ENCODE measurements at places on chromosomes 2 and 18. TPM values are rescaled to one million over a fixed set of nuclear protein-coding genes. Genes with fewer than 3 reads are reported as not detected.

The TMEM200C gene
- not detected for total RNA-seq

The C2orf15 gene
- total RNA-seq: 5.1 TPM

The TLX2 gene
- total RNA-seq: not detected

The TGFBRAP1 gene
- total RNA-seq: 18.2 TPM

The RSAD2 gene
- total RNA-seq: 9.2 TPM

GRCh38 chr2:207819021-207819797, 49.5 kb upstream of the FZD5 start:
- no peak overlapping the region for H3K4me3 ChIP-seq
- no peaks in the 10 kb centered on the region for H3K27me3 ChIP-seq
- no peak for DNase-seq
- H3K27ac ChIP-seq: peak overlapping the region; percentile 77
- peaks cover 18% of the 10 kb centered on the region for H3K4me1 ChIP-seq
- H3K36me3 ChIP-seq: no peaks in the 10 kb centered on the region

DNA sequence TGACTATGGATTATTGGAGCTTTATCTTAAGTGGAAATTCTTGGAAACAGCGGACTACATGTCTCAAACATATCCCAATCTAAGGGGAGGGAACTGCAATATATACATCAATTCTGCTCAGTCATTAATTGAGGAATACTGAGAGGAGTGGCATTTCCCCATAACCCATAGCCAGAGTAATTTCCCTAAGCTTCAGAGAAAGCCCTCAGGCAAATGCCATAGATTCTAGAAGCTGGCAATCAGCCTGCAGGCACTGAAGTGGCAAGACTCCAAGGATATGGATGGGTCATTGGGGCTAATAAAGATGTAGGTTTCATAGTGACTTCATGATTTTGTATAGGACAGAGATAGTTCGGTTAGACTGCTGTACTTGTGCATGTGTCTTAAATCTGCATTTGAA, 1960.5 kb upstream of the PIK3C3 start:
- H3K36me3 ChIP-seq: no peaks in the 10 kb centered on the region
- DNase-seq: no peak
- no peak overlapping the region for H3K27ac ChIP-seq
- no peaks in the 10 kb centered on the region for H3K27me3 ChIP-seq
- H3K4me1 ChIP-seq: no peaks in the 10 kb centered on the region
- no peak overlapping the region for H3K4me3 ChIP-seq

GRCh38 chr18:4060427-4061281, 394.5 kb downstream of the DLGAP1 start:
- no peak overlapping the region for H3K4me3 ChIP-seq
- no peaks in the 10 kb centered on the region for H3K36me3 ChIP-seq
- no peaks in the 10 kb centered on the region for H3K4me1 ChIP-seq
- no peak overlapping the region for H3K27ac ChIP-seq
- H3K27me3 ChIP-seq: no peaks in the 10 kb centered on the region
- DNase-seq: no peak

DNA sequence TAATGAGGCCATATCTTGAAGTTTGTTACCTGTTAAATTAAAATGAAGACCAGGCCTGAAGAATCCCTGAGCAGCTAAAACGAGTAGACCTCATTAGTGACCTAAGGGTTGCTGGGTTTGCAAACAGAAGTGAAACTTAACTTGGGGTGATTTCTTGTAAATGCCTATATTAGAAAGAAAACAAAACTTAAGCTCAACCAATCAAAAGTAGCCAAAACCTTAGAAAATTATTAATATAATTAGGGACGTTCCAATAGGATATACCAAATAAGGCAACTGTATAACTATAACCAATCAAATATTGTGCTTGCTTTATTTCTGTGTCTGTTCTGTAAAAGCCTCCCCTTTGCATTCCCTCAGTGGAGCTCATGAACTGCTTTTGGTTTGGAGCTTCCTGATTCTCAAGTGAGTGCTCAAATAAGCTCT, 137.9 kb upstream of the VRK2 start:
- no peaks in the 10 kb centered on the region for H3K27me3 ChIP-seq
- H3K36me3 ChIP-seq: no peaks in the 10 kb centered on the region
- DNase-seq: no peak
- peaks cover 5% of the 10 kb centered on the region for H3K4me1 ChIP-seq
- no peak overlapping the region for H3K4me3 ChIP-seq

- H3K36me3 ChIP-seq: peaks cover 10% of the 10 kb centered on the region
- H3K4me1 ChIP-seq: peaks cover 25% of the 10 kb centered on the region
- DNase-seq: peak; percentile 75
- peak overlapping the region; percentile 89 for H3K4me3 ChIP-seq
Measured at GRCh38 chr18:11909591-11910026, 1.5 kb upstream of the MPPE1 start.

- H3K4me1 ChIP-seq: peaks cover 7% of the 10 kb centered on the region
- H3K27me3 ChIP-seq: no peaks in the 10 kb centered on the region
- DNase-seq: no peak
- no peaks in the 10 kb centered on the region for H3K36me3 ChIP-seq
Measured at GRCh38 chr18:616380-616995, 19.7 kb downstream of the CLUL1 start.

DNA sequence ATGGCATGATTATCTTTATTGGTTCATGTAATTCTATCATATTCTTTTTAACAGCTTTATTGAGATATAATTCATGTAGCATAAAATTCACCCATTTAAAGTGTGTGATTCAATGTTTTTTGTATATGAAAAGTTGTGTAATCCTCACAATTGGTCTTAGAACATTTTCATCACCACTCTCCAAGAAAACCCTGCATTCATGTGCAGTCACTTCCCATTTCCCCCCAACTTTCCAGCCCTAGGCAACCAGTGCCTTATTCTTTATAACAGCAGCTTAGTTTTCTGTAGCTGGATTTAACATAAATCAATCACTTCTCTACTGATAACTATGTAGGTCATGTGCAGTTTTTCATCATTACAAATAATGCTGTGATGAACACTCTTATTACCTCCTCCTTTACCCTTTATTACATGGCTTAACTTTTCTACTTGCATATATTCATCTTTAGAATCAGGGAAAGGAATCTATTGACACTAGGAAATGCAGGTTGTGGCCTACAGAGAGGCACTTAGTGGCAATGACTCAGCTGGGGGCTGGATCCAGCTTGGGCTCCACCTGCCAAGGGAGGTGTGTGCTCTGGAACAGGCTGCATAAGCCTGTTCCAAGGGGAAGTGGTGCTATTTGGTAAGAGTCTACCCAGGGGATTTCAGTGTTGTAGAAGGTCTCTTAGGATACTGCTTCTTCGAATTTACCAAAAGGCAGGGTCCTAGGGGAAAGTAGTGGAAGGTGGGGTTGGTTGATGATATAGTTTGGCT, 89.1 kb downstream of the ETAA1 start:
- H3K27ac ChIP-seq: no peak overlapping the region
- no peak overlapping the region for H3K4me3 ChIP-seq
- no peaks in the 10 kb centered on the region for H3K4me1 ChIP-seq
- DNase-seq: peak; percentile 52
- H3K27me3 ChIP-seq: no peaks in the 10 kb centered on the region
- H3K36me3 ChIP-seq: no peaks in the 10 kb centered on the region

DNA sequence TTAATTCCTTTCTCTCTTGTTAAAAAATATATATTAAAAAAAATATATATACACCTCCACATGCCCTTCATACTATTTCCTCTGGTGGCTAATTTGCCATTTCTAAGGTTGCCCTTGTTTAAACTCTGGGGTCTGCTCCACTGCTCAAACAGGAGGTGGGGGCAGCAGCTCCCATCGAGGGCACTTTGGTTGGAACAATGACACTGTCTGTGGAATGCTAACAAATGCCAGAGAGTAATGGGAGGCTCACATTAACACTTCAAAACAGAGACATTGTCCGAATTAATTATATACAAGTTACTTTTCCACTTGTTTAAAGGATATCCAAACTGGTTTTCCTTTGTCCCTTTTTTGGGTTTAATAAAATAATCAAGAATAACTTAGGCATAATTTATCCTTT, 58.8 kb upstream of the CD302 start:
- no peaks in the 10 kb centered on the region for H3K36me3 ChIP-seq
- no peak overlapping the region for H3K27ac ChIP-seq
- no peaks in the 10 kb centered on the region for H3K4me1 ChIP-seq
- DNase-seq: no peak
- no peak overlapping the region for H3K4me3 ChIP-seq
- H3K27me3 ChIP-seq: no peaks in the 10 kb centered on the region

GRCh38 chr18:79772108-79772864, 25.5 kb upstream of the KCNG2 start:
- H3K36me3 ChIP-seq: no peaks in the 10 kb centered on the region
- no peaks in the 10 kb centered on the region for H3K4me1 ChIP-seq
- no peaks in the 10 kb centered on the region for H3K27me3 ChIP-seq
- H3K27ac ChIP-seq: no peak overlapping the region
- no peak for DNase-seq
- no peak overlapping the region for H3K4me3 ChIP-seq

DNA sequence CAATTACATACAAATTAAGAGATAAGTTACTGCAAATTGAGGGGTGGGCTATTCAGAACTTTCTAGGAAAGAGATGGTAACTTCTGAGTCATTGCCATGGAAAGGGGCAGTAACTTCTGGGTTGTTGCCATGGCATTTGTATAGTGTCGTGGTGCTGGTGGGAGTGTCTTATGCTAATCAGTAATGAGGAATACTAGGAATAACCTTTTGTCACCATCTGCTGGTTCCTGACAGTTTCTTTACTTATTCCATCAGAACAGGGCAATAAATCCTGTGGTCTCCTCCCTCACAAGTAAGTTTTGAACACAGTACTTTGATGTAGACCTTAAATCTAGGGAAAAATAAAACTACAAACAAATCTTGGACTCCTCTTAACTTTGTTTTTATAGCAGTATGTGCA, 435.4 kb downstream of the BCL11A start:
- H3K27ac ChIP-seq: no peak overlapping the region
- no peaks in the 10 kb centered on the region for H3K36me3 ChIP-seq
- no peaks in the 10 kb centered on the region for H3K27me3 ChIP-seq
- H3K4me1 ChIP-seq: no peaks in the 10 kb centered on the region
- H3K4me3 ChIP-seq: no peak overlapping the region

GRCh38 chr2:72033636-72034035, 114.0 kb downstream of the CYP26B1 start:
- DNase-seq: no peak
- no peak overlapping the region for H3K4me3 ChIP-seq
- H3K36me3 ChIP-seq: no peaks in the 10 kb centered on the region

GRCh38 chr18:47283476-47283875, 32.0 kb upstream of the SKOR2 start:
- no peaks in the 10 kb centered on the region for H3K36me3 ChIP-seq
- H3K4me1 ChIP-seq: no peaks in the 10 kb centered on the region
- DNase-seq: no peak

DNA sequence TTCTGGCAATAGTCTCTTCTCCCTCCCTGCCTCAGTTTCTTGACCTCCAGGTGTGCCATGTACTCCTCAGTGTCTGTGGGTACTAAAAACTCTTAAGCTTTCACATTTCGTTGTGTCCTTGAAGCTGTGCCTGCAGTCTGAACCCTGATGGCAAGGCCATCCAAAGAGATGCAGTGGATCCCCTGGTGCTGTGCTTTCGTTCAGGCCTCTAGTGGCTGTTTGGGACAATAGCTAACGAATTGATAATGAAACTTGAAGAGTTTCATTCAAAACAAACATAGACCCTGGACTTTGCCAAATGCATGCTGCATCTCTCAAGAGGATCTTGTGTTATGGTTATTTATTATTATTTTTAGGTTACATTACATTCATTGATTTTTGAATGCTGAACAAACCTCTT, 523.1 kb upstream of the FSIP2 start:
- H3K27me3 ChIP-seq: no peaks in the 10 kb centered on the region
- no peak overlapping the region for H3K27ac ChIP-seq
- no peaks in the 10 kb centered on the region for H3K36me3 ChIP-seq
- DNase-seq: no peak

GRCh38 chr2:71720283-71720560, 266.9 kb downstream of the DYSF start:
- no peaks in the 10 kb centered on the region for H3K27me3 ChIP-seq
- no peak overlapping the region for H3K27ac ChIP-seq
- H3K4me1 ChIP-seq: peaks cover 24% of the 10 kb centered on the region
- no peak overlapping the region for H3K4me3 ChIP-seq

GRCh38 chr18:23521271-23521670, 18.0 kb downstream of the RMC1 start:
- H3K4me3 ChIP-seq: no peak overlapping the region
- H3K27ac ChIP-seq: no peak overlapping the region
- peaks cover 1% of the 10 kb centered on the region for H3K4me1 ChIP-seq
- H3K36me3 ChIP-seq: peaks cover 100% of the 10 kb centered on the region
- DNase-seq: no peak

- no peaks in the 10 kb centered on the region for H3K4me1 ChIP-seq
- H3K36me3 ChIP-seq: no peaks in the 10 kb centered on the region
- H3K27me3 ChIP-seq: no peaks in the 10 kb centered on the region
- no peak for DNase-seq
- H3K4me3 ChIP-seq: no peak overlapping the region
- H3K27ac ChIP-seq: no peak overlapping the region
Measured at GRCh38 chr18:78447211-78447610, 532.4 kb upstream of the SALL3 start.
